ENCODE measurements at places on chromosomes 7 and 10.
A peak's percentile ranks its signal among the peaks of the same experiment; 100 is the strongest.

GRCh38 chr7:147014286-147014955, 897.8 kb downstream of the CNTNAP2 start:
- no peak for DNase-seq

DNA sequence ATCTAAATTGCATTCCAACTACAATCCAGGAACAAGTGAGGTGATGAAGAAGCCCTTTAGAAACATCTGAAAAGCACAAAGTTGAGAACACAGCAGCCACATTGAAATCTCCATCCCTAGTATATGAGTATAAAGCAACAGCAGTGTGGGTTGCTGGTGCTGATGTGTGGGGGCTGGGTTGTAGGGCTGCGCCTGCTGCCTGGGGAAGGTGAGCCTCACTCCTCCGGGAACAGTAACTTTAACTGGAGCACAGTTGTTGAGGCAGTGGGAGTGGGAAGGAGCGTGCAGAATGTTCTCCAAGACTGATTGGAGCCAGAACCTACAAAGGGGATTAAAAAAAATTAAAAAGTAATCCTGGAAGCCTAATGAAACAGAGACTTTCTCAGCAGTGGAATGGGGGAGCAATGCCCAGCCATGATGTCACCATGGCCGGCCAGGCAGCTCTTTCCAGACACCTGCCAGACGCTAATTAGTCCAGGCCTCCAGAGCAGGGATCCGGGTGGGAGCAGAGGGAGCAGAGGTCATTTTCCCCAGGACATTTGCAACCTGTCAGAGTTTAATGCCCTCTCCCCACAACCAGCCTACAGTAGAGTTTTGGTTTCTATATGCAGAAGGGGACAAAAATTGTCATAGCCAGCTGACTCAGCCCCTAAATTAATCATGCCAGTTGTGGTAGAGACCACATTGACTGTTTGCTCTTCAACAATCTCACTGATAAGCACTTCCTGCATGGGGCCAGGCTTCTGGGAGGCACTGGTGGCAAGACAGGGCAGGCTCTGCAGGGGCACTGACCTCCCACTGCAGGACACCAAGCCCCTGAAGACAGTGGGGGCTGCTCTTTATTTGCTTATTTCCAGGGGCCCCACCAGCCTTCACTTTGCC, 133.0 kb upstream of the ZNF32 start:
- DNase-seq, result no peak

GRCh38 chr10:72370201-72370722, 15.5 kb upstream of the DNAJB12 start:
- DNase-seq, result no peak

DNA sequence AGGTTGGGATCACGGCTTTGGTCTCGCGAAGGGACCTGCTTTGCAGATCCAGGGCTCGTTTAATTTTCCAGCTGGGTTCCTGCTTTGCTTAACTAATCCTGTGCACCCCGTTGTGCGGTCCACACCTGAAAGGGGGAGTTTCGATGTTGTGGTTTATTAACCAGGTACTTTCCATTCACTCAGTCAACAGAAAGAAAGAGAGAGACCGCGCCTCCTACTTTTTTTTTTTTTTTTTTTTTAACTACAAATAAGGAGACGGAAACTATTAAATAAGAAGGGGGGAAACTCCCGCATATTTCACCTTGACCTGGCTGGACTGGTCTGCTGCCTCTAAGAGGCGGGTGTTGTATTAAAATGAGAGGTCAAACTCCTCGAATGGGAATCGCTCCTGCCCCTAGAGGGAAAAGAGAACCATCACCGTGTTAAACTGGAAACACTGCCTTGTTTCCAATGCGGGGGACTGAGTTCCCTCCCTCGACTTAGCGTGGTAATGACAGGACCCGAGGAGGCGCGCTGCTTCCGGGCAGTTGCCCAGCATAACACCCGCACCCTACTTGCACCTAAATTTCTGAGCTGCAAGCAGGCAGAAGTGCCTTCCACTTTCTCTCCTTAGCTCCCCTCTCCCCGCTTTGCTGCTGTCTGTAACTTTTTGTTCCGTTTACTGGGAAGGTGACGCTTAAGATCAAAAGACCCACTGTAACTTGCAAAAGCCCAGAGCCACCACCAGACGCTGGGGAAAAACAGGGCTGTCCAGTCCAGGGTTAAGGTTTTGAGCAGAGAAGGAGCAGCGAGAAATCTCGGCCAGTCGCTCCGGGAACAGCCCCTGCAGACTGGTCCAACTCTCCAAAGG, 1.1 kb upstream of the ITGB8 start:
- DNase-seq, result peak; percentile 74

DNA sequence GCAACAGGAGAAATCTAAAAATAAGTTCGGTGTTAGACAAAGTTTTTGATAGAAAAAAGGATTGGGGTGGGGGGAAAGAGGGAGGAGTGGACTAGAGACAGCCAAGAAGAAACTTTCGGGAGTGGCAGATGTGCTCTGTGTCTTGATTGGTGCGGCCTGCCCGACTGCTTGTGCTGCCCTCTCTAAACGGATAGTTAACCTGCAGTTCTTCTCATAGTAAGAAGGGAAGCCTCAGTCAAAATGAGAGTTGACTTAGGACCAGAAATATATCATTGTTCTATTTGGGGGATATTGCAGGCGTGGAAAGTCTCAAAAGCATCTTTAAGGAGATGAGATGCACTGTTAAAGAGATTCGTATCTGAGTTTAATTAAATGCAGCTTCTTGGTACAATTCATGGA, 39.3 kb downstream of the UBE3C start:
- DNase-seq, result no peak

DNA sequence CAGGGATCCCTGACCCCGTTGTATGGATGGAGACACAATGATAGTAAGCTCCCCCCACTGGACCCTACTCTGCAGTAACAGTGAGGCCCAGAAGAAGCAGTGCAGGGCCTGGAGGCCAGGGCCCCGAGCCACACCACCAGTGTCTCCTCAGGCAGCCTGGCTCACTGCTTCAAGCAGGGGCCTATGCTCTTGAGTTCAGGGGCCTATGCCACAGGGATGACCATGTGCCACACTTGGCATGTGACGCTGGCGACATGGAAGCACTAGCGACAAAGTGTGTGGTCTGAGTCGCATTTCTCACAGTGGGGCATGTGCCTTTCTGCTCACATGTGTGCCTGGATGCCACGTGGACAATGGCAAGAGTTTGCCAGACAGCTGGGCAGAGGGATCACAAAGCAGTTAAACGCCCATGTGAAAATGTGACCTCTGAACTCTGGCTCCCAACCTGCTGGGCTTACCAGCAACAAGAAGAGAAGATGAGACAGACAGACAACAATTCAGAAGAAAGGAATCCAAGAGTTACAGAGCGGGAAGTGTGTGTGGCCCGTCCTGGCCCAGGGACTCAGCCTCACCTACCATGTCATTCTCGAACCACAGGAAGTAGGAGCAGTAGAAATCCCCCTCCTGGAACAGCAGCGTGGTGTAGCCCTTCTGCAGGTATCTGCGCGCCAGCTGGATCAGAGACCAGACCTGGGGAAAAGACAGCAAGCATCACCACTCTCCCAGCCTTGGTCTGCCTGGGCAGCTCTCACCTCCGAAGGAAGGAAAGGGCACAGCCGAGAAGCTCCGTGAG, 4.7 kb upstream of the PYROXD2 start:
- DNase-seq, result no peak

- no peak for DNase-seq
These were observed 1.4 kb downstream of the ATRNL1 start for GRCh38 chr10:115094416-115095140.

DNA sequence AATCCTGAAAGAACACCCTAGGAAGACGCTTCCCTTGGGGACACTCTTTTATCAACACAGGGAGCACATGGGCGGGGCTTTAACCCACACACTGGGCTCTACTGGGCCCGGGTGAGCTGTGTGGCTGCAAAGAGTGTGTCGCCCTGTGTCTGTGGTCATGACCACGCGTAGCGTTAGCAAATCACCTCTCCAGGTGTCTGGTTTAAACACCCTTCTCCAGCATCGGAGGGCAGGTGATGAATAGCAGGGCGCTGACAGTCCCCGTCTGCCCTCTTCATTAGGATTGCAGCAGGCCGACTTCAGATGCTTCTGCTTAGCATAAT, 127.7 kb downstream of the ADARB2 start:
- no peak for DNase-seq

GRCh38 chr7:110987127-110987693, 103.7 kb upstream of the LRRN3 start:
- DNase-seq, result no peak

- DNase-seq, result no peak
These were observed 44.4 kb upstream of the AKR1C2 start for GRCh38 chr10:5047912-5048628.

- DNase-seq, result no peak
These were observed 276.5 kb upstream of the TEX47 start for GRCh38 chr7:89072081-89072480.

DNA sequence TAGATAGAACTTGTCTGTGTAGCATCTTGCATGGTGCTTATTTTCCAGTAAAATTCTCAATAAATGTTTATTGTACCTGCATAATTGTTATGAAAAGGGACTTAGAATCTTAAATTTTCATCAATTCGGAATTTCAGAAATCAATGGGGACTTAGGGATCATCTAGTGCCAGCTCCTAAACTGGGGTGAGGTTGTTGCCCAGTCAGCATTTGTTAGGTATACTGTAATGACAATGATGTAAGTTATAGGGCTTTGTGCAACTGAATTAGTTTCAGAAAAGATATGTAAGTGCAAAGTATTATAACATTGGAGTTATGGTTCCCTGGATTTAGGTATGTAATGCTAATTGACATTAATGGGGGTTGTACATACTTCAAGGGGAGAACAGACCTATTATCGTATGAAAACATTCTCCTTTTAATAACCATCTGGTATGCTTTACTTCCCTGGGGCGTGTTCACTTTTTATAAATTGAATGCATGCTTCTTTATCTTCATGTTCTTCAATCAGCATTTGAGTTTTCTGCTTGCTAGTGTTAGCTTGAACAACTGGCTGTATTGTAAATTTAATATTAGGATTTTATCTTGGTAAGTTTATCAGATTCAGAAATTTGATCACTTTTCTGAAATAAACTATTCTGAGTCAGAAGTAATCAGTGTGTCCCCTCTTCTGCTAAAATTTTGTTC, 270.3 kb downstream of the BBS9 start:
- DNase-seq, result no peak

- no peak for DNase-seq
These were observed 132.9 kb downstream of the ATXN7L1 start for GRCh38 chr7:105743351-105744090.

- DNase-seq, result no peak
These were observed 160.0 kb downstream of the SLIT1 start for GRCh38 chr10:97025613-97026242.

GRCh38 chr10:18500576-18500975, 150.8 kb downstream of the NSUN6 start:
- DNase-seq, result no peak

DNA sequence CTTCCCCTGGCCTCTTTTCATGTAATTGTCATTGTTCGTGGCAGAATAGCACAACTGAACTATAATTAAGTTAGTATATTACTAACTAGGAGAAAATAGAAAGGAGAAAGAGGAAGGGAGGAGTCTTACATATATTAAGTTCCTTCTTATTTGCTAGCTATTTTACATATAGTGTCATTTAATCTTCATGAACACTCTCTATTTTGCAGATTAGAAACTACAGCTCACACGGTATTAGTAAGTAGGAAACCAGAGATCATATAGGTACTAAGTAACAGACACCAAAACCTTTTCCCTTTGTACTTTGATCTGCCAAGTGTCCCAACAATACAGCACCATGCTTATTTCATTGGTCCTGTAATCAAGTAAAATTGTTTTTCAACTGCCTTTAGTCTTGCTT, 202.4 kb upstream of the HPS1 start:
- DNase-seq, result no peak

GRCh38 chr7:148191391-148192065, 399.0 kb upstream of the C7orf33 start:
- no peak for DNase-seq

DNA sequence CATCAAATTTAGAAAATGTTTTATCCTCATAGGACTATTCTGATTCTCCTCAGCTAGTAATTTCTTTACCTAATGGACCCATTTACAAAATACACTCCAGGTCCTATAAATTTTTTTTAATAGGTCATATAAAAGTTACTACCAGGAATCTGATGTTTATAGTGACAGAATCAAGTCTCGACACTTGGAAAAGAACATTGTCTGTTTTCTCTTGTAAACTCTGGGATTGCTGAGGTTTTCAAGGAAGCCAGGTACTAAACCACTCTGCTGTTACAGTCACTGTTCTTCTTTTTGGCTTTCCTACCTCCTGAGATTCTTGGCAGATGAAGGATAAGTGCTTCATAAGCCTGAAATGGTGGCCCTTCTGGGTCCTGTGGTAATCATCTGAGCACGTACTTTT, 493.1 kb downstream of the AUTS2 start:
- DNase-seq, result no peak

GRCh38 chr7:137987018-137987349, 14.9 kb downstream of the CREB3L2 start:
- no peak for DNase-seq

DNA sequence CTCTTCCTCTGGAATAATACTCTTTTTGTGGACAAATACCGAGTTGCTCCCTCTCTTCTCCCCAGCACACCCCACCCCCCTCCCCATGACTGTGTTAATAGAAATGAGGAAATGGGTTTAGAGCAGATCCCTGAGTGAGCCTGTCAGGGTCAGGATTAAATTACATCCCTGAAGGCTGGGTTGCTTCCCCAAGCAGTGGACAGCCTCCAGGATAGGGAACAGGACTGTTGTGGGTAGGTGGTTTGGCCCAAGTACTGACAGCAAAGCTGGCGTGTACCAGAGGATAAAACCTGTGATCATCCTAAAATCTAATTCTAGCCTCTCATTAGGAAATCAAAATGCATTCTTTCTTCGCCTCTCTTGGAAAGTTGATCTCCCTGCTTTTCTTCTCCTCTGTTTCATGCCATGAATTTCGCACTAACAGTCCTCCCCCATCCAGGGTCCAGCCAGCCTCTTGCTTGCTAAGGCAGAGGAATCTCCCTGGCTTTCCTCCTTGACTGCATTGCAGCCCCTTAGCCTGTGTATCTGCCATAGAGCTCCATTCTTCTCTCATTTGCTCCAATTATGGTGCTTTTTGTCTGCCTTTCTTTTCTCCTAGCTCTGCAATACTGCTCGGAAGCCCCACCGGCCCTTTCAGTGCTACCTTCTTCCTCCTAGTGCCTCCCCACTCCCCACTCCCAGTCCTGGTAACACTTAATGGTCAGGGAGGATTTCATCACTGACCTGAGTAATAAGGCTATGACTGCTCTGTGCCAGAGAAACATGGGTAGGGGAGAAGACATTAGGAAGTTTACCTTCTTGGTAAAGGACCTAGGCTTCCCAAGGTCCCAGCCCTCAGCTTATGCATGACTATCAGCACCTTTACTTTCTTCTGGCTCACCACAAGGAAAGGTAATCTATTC, 8.4 kb downstream of the LRRC4 start:
- no peak for DNase-seq

GRCh38 chr10:27819781-27820531, 74.3 kb upstream of the MKX start:
- DNase-seq, result no peak

- DNase-seq, result no peak
These were observed 29.5 kb downstream of the GPER1 start for GRCh38 chr7:1117321-1117928.

DNA sequence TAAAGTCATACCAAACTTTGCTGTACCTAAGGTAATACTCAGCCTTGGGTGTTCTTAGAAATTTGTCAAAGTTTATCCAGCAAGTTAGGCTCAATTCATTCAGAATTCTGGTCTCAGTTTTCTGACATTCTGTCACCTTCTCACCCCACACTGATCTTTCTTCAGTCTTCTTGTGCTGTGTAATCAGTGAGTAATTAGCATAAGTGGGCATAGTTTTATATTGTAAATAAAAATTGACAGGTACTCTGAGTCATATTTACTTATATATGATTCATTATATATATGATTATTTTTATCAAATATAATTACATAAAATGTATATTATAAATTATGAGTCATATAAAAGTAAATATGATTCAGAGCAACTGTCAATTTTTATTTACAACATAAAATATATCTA, 170.9 kb upstream of the MAGI2 start:
- no peak for DNase-seq
